ENCODE measurements at places on chromosomes 12 and 14.

- DNase-seq: no peak
These were observed 49.1 kb downstream of the TMX1 start for GRCh38 chr14:51289169-51289568.

GRCh38 chr12:30805959-30806358, 51.2 kb upstream of the CAPRIN2 start:
- no peak for DNase-seq

- DNase-seq: no peak
These were observed 184.7 kb downstream of the TSPAN9 start for GRCh38 chr12:3261782-3262359.

DNA sequence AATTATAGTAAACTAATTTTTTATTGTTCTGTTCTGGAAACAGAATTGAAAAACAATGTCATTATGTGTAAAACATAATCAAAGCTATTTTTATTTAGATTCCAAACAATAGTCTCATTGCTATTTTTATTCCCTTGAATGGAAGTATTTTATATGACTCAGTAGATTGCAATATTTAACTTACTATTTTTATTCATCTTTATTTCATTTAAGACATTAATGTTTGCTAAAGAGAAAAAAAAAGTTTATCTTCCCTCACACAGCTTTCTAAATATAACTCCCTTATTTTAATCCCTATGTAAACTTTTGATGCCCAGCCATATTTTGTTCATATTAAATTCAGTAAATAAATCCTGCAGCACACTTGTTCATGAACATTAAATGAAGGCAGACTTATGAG, 622.4 kb downstream of the SLC6A15 start:
- DNase-seq: no peak

DNA sequence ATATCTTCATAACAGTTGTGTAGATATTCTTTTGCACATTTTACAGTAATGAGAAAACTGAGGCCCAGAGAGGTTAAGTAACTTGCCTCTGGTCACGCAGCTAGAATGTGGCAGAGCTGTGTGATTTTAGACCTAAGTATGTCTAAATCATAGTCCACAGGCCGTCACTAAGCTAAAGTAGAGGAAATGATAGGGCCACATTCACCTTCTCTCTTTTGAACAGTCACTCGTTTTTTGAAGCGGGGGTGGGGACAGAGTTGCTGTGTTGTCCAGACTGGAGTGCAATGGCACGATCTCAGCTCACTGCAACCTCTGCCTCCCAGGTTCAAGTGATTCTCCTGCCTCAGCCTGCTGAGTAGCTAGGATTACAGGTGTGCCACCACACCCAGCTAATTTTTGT, 68.5 kb downstream of the RASSF3 start:
- DNase-seq: no peak

GRCh38 chr14:89292579-89293313, 124.3 kb downstream of the FOXN3 start:
- no peak for DNase-seq

Data from common myeloid progenitor, CD34-positive (primary cell).